Left lung (tissue), 14 donors: ENCODE measurements at places on chromosomes 2 and 18.

GRCh38 chr18:22683196-22683676 lies 249.9 kb upstream of the RBBP8 start:
- DNase-seq = peak; percentile 71

- no peak for DNase-seq
Observed at GRCh38 chr18:2982022-2982421, 30.9 kb downstream of the LPIN2 start.

DNA sequence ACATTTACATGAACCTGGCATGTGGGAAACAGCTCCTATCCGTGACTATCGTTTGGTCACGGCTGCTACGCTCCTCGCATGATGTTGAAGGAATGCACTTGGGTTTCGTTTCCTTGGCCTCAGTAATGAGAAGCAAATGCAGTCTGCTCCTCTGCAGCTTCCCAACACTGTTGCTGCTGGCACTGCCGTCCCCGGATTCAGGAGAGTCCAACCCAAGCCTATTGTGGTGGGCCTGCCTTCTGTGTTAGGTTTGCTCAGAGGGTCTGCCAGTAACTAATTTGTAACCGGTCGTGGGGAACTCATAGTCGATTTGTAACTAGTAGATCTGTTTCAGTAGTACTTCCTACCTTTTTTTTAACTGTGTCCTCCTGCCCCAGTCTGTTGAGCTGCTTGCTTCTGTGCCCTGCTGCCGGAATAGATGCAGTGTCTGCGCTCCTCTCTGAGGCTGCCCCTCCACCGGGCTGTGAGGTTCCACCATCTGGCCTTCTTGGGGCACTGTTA lies 58.4 kb downstream of the WDSUB1 start:
- DNase-seq = no peak

DNA sequence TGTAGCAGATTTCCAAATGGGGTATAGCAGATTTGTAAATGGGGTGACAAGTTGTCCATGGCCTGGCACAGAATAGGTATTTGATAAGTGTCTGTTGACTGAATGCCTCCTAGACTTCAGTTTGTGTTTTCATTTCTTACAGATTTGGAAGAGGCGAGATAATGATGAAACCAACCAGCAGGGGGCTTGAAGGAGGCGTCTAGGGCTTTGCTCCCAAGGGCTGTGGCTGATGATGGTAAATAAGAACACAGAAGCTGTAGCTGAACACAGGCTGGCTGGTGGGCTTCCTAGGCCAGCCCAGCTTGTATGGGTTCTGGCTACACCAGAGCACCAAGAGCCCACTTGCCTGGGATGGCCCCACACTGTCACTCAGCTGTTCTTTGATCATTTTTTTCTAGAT lies 19.4 kb downstream of the SFTPB start:
- no peak for DNase-seq

DNA sequence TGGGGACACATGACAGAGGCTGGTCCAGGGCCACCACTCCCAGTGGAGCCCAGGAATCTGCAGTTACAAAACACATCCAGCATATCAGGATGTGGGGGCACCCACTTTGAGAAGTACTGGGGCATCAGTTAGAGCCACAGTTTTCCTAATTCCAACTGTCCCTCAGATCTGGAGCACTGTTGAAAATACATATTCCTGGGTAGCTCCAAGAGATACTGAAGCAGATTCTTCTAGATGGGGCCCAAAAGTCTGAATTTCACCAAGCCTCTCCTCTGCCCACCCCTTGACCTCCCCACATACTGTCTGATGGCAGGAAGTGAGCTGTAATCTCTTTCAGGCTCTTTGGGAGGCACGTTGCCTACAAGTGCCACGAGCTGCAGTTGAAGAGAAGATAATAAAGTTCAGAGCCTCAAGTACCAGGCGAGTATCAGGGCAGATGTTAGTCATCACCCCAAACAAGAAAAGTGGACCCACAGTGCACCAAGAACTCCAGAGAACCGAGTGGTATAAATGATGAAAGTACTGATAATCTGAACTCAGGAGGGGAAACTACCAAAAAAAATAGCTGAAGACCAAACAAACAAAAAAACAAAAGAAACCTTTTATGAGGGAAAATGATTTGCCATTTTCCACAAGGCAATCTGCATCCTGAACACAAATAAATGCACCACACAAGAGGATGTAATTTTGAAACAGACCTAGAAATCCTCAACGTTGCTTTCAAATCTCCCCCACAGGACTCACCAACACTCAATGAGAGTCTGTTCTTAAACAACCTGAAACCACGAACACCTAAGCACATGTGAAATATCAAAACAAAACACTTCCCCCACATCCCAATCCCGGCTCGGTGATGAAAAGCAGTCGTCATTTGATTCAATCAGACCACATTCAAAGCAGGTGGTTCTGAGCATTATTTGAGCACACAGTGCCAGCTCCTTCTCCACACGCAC lies 98.7 kb downstream of the TCF4 start:
- DNase-seq = no peak

- no peak for DNase-seq
Observed at GRCh38 chr2:56014046-56014730, 90.6 kb upstream of the EFEMP1 start.

DNA sequence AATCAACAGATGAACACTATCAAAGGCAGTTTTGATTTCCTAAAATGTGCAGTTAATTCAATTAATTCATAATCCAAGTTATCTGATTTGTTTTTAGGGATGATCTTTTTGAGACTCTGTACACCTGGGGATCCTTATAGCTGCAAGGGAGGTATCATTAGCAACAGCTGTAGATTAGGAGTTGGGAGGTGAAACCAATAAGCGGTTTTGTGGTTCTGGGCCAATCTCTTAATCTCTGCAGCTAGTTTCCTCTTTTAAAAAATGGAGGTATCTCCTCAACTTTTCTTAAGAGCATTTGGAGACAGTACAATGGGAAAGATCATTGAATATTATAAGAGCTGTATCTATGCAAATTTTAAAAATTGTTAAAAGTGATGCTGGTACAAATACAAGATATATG lies 126.0 kb downstream of the MC4R start:
- DNase-seq = no peak

DNA sequence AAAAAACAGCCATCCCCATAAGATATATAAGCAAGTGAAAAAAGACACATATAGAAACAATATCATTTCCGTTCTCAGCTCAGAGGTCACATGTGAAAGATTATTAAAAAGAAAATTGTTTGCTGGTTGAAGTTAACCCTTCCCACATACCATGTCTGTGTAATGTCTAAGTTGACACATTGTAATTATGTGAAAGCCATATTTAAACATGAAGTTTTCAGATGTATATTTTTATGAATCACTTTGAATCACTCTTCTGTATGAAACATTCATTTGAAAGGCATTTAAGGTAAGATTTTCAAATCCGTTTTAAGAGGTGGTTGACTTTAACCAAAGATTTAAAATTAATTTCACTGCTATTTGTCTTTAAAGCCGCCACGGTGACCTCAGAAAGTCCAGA lies 441.9 kb downstream of the RND3 start:
- DNase-seq = no peak

GRCh38 chr2:7686016-7686385 lies 768.8 kb downstream of the RNF144A start:
- DNase-seq = no peak

DNA sequence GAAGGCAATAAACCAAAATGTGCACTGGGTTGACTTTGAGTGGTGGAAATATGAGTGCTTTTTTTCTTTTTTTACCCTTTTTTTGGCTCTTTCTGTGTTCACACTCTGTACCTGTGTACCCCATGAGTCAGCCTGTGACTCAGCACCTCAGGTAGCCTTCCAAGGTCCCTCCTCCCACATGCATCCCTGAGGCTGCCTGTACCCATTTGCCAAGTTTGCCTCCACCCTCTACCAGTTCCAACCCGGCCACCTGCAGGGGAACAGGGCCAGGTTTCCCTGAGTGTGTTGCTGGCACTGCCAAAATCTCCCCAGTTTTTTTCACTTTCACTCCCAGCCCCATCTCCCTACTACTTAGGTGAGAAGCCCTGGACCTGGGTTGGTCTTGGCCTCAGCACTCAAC lies 14.0 kb downstream of the CXCR1 start:
- DNase-seq = no peak

GRCh38 chr2:144678736-144679135 lies 158.8 kb upstream of the ZEB2 start:
- DNase-seq = no peak

GRCh38 chr2:153230977-153231376 lies 247.6 kb downstream of the RPRM start:
- no peak for DNase-seq

- no peak for DNase-seq
Observed at GRCh38 chr2:40758401-40759155, 306.7 kb upstream of the SLC8A1 start.

DNA sequence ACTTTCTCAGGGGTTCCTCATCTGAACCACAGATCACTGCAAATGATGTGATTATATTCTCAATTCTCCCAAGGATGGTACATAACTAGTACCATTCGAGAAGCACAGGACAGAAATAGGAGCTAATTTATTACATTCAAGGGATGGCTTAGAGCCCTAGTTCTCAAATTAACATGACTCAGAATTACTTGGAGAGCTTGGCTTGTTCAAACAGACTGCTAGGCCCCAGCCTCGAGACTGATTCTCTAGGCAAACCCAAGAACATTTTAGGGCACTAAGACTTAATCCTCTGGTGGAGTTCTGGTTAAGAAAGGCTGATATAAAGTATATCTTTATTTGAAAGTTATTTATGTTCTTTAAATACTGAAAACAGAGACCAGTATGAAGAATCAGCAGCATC lies 35.8 kb downstream of the HIBCH start:
- no peak for DNase-seq

- DNase-seq = no peak
Observed at GRCh38 chr18:62590799-62591590, 68.2 kb downstream of the ZCCHC2 start.

DNA sequence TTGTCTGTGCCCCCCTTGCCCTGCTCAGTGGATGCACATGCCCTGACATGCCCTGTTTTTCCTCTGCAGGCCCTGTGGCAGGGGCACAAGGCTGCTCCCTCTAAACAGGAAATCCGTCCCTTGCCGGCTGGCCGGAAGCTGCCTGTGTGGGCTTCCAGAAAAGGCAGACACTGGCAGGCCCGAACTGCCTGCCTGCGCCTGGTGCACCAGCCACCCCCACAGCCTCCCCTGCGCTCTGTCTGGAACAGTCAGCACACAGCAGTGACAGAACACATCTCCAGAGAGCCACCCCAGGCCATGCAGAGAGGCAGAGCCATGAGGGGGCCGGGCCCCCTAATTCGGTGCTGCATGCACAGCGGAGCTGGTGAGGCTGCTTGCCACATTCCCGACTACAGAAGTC lies 33.5 kb downstream of the LOXHD1 start:
- DNase-seq = no peak

- DNase-seq = no peak
Observed at GRCh38 chr18:77457681-77458080, 208.0 kb downstream of the GALR1 start.

DNA sequence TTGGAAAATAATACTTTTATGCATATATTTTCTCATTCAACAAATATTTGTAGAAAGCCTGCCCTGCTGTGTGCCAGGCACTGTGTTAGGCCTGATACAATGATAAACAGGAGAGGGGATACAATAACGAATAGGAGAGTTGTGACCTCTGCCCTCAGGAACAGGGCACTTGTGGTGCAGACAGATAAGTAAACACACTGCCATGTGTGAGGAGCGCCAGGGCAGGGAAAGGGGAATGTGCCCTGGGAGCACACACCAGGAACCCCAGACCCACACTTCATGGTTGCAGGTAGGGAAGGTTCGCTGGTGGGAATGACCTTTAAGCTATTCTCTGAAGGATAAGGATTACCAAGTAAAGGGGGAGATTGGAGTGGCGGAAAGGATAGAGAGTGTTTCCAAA lies 42.2 kb upstream of the DSC1 start:
- DNase-seq = no peak

DNA sequence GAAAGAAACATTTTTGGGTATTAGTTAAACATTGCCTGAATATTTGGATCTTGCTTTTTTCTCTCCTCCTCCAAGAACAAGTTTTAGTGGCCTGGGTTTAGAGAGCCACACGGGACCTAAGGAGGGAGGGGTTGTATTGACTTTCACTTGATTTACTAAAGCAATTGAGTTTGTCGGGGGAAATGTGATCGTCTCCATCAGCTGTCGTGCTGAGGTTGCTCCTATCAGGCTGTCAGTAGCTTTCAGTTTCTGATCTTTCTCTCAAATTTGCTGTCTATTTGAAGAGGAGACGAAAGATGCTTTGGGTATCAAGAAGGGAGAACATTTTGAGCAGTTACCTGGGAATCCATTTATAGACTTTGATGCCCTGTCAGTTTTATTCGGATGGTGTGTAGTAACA lies 106.0 kb downstream of the SETBP1 start:
- no peak for DNase-seq

DNA sequence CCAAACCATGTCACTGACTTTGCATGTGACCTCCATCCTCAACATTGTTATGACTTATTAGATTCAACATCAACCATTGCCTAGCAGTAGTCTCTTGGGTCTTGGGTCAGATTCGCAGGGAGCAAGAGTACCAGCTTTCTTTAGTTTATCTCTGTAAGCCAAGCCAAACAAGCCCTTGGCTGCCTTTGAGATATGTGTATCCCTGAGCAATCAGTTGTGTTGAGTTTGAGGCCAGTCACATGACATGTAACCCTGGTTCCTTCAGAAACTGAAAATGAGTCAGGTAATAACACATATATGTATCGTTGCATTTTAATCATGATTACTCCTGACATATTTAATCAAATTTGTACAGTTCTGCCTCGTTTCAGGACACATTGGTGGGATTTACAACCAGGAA lies 173.3 kb downstream of the PARD3B start:
- DNase-seq = no peak

DNA sequence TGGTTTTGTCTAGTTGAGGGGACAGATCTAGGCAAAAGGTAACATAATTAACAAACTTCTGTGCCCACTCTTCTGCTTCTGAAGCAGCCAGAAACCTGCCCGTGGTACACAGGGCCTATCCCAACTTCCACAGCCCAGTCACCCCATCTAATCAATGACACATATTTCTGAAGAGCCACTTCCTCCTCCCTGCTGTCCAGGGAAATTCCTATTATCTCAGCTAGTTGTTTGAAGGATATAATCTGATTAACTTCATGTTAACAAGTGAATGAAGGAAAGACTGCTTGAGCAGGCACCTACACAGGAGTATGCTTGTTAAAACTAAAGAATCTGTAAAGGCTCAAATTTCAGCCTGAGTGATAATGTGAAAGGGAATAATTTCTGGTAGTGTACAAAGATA lies 61.4 kb downstream of the CCDC148 start:
- DNase-seq = no peak

DNA sequence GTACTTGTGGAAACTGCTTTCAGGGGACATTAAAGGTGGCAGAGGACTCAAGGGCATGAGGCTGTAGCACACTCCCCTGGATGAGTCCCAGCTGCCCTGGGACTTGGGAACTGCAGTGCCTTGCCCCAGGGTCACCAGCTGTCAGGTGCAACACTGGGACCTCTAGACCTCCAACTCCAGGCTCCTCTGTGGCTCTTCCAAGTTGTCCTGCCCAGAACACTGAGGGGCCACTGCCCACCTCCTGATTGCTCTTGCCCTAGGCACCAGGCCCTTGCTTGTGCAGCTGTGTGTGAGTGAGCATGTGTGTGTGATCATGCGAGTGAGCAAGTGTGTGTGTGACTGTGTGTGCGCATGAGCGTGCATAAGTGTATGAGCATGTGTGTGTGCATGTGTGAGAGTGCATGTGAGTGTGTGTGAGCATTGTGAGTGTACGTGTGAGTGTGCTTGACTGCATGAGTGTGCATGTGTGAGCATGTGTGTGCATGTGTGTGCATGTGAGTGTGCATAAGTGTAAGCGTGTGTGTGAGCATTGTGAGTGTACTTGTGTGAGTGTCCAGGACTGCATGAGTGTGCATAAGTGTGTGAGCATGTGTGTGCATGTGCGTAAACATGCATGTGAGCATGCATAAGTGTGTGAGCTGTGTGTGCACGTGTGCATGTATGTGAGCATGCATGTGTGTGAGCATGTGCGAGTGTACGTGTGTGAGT lies 301.5 kb downstream of the NDUFA10 start:
- DNase-seq = no peak
